ENCODE measurements at places on chromosomes 13 and 19.

- no peak for DNase-seq
These were observed 128.6 kb downstream of the USP12 start for GRCh38 chr13:27043013-27043412.

DNA sequence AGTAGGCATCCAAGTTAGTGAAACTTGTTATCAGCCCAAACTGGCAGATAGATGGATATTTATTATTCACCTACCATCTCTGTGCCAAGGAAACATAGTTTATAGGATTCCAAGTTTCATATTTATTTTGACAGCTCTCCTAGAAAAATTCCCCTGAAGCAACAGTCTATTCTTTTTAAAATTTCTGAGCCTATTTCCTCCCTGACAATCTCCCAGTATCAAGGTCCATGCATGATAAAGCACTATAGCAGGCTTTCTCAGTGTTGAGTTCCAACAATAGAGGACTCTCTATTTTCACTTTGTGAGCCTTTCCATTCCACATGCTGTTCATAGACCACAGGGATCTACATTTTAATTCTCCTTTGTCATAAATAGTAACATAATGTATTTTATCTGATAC, 312.6 kb downstream of the SLITRK6 start:
- DNase-seq, result no peak

DNA sequence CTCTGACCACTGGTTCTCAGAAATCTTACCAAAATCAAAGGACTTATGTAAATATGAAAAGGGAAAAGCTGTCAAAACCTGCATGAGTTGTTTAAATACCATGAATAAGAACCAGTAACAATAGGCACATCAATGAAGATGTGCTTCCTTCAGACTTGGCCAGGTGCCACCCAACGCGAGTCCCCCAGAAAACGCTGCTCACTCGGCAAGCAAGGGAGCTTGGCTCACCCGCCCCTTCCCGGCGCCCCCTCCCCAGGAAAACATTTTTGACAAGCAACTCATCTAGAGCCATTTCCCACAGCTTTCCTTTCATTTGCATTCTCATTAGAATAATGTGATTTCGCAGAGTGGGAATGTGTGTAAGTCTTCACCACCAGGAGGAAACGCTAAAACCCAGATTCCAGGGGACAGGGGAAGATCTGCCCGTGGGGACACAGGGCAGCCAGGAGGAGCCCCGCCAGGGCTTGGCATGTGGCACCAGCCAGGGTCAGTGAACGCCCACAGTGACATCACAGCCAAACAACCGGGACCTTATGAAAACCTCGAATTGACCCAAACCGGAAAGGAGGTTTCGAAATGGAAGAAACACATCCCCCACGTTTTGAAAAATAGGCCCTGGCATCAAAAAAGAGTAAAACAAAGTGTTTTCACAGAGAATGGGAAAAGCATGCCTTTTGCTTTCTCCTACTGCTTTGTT, 366.2 kb upstream of the TSHZ3 start:
- DNase-seq, result no peak

GRCh38 chr13:43397111-43397510, 373.7 kb downstream of the DNAJC15 start:
- no peak for DNase-seq

GRCh38 chr13:39509616-39510315, 93.2 kb downstream of the LHFPL6 start:
- DNase-seq, result no peak

GRCh38 chr19:14516048-14516534, 2.1 kb downstream of the DNAJB1 start:
- DNase-seq, result no peak

- no peak for DNase-seq
These were observed 3.8 kb upstream of the RPL36 start for GRCh38 chr19:5686326-5686646.

DNA sequence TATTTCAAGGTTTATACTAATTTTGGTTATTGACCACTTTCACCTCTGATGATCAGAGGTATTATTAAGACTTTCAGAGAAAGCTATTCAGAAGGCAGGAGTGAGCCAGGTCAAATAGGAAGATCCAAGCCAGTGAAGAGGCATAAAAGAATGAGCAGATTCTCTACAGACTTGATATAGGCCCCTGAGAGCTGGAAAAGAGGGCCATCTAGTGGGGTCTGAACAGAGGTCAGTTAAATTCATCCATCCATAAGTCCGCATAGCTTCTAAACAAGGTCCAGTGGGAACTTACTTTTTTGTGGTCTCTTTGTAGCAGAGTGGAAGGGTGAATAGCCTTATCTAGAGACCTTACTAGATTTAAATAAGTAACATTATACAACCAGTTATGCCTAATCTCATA, 126.6 kb upstream of the UFM1 start:
- DNase-seq, result no peak

GRCh38 chr13:98523455-98524102, 53.3 kb downstream of the STK24 start:
- DNase-seq, result no peak

DNA sequence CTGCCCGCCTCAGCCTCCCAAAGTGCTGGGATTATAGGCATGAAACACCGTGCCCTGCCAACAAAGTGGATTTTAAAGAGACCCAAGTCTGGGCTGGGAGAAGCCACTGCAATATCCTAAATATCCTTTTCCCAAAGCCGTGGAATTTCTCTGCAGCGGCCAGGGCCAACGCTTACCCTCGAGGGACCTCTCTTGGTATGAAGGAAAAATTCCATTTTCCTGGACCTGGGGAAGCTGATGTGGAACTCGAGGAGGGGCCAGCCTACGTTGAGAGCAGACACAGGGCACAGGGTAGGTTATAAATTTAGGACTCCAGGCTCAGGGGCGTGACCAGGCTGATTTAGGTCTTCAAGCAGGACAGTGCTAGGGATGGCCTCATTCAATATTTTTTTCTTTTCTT, 17.7 kb upstream of the UPF1 start:
- no peak for DNase-seq

- DNase-seq, result no peak
These were observed 5.9 kb downstream of the KLF12 start for GRCh38 chr13:74128156-74128767.

DNA sequence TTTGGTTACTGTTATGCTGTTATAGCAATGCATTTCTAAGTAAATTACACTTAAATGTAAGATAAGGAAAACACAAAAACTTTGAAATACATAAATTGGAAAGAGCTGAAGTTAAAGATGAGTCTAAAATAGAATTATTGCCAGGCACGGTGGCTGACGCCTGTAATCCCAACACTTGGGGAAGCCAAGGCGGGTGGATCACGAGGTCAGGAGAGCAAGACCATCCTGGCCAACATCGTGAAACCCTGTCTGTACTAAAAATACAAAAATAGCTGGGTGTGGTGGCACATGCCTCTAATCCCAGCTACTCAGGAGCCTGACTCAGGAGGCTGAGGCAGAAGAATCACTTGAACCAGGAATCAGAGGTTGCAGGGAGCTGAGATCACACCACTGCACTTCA, 905.4 kb upstream of the GPC6 start:
- DNase-seq, result no peak

- DNase-seq, result no peak
These were observed 5.0 kb upstream of the TINCR start for GRCh38 chr19:5572556-5573286.

GRCh38 chr13:94205896-94206295, 273.6 kb downstream of the DCT start:
- no peak for DNase-seq

GRCh38 chr13:99661791-99662190, 160.5 kb downstream of the TM9SF2 start:
- no peak for DNase-seq

GRCh38 chr19:48646001-48646721, at the start of gene CA11:
CA11 (minus strand) TSS chr19:48646187; CDS start chr19:48645632, 555 bp downstream.
- peak; percentile 74 for DNase-seq

GRCh38 chr13:88189728-88190127, 518.6 kb downstream of the SLITRK5 start:
- DNase-seq, result no peak

DNA sequence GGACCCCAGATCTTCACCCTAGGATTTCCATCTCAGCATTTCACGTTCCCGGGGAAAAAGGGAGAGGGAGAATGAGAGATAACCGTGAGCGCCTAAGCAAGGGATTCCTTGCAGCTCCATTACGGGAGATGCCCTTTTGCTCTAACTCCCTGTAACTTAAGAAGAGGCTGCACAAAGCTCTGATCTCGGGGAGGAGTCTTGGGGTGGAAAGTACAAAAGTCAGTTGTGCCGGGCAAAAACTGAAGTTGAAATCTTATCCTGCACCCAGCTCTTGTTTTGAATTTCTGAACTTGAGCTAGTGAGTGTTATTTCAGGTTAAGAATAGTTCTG, 256.4 kb upstream of the SOX21 start:
- no peak for DNase-seq
